Esophagus (tissue), 2 donors: ENCODE measurements at places on chromosomes 1 and 21. TPM values are rescaled to one million over a fixed set of nuclear protein-coding genes. Genes with fewer than 3 reads are reported as not detected.

BACH1 gene
- polyA plus RNA-seq: 6.2 TPM

KRTAP13-2 gene
- polyA plus RNA-seq: not detected

TAL1 gene
- polyA plus RNA-seq: 1.1 TPM

AADACL4 gene
- polyA plus RNA-seq: not detected

PLPPR5 gene
- polyA plus RNA-seq: not detected

PLA2G2D gene
- polyA plus RNA-seq: 0.02 TPM

AK5 gene
- 0.11 TPM for polyA plus RNA-seq

CACHD1 gene
- 1.6 TPM for polyA plus RNA-seq

CAPZA1 gene
- polyA plus RNA-seq: 88.1 TPM

UBE2U gene
- not detected for polyA plus RNA-seq

S100A14 gene
- polyA plus RNA-seq: 3,167 TPM

EPS8L3 gene
- 0.28 TPM for polyA plus RNA-seq

KCNJ10 gene
- polyA plus RNA-seq: not detected

FCRL4 gene
- polyA plus RNA-seq: not detected

GORAB gene
- polyA plus RNA-seq: 4.1 TPM

OR2L8 gene
- polyA plus RNA-seq: not detected

ELK4 gene
- polyA plus RNA-seq: 4.2 TPM

SPRR1A gene
- polyA plus RNA-seq: 3,812 TPM

ACOT11 gene
- 13.0 TPM for polyA plus RNA-seq
